ENCODE measurements at places on chromosomes 5 and 9. TPM values are rescaled to one million over a fixed set of nuclear protein-coding genes. Genes with fewer than 3 reads are reported as not detected.

GRCh38 chr5:176364765-176365350, 429 bp upstream of the ARL10 start:
- H3K27ac ChIP-seq: peak overlapping the region; percentile 76
- H3K36me3 ChIP-seq: peaks cover 6% of the 10 kb centered on the region
- H3K4me3 ChIP-seq: peak overlapping the region; percentile 79

DNA sequence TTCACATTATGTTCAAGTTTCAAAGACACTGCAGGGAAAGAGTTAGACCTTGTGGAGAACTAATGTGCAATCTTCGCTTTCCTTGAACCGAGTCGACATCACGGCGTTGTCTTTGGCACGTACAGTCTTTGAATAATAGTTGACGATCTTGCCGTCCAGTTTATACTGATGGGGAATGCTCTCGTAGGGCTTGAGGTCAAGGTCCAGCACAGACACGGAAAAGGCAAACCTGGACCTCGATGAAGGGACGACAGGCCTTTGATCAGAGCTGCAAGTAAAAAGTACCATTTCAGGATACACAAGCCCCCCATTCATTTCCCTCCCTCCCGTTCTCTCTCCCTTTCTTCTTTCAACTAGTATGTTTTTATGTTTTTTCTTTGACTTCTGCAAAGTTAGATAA, 54.1 kb downstream of the IPPK start:
- no peak for DNase-seq
- H3K4me3 ChIP-seq: no peak overlapping the region
- peaks cover 8% of the 10 kb centered on the region for H3K36me3 ChIP-seq
- H3K4me1 ChIP-seq: no peaks in the 10 kb centered on the region
- no peak overlapping the region for H3K27ac ChIP-seq

GRCh38 chr5:109242518-109242917, 167.3 kb downstream of the PJA2 start:
- peaks cover 4% of the 10 kb centered on the region for H3K4me1 ChIP-seq
- no peak for DNase-seq
- no peaks in the 10 kb centered on the region for H3K36me3 ChIP-seq

The TRIM36 gene
- 0.17 TPM for total RNA-seq
